ENCODE measurements at places on chromosomes 5 and 9.

GRCh38 chr5:40436535-40437237 lies 243.0 kb upstream of the PTGER4 start:
- DNase-seq = no peak

DNA sequence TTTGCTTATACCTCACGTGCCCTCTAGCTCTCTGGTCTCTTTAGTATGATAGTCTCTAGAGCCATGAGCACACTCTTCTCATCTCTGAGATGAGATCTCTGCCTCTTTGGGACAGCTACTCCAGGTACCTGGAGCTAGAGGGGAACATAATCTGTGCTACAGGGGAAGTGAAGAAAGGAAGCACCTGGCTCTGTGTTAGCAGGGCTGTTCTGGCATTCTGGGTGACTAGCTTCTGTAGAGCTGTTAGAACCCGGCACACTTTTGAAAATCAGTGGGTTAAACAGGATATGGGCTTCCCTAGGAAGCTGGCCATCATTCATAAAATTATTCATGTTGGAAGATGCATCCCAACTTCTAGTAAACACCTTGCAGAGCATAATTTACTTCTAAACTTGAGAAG lies 224.8 kb downstream of the MCTP1 start:
- DNase-seq = no peak

DNA sequence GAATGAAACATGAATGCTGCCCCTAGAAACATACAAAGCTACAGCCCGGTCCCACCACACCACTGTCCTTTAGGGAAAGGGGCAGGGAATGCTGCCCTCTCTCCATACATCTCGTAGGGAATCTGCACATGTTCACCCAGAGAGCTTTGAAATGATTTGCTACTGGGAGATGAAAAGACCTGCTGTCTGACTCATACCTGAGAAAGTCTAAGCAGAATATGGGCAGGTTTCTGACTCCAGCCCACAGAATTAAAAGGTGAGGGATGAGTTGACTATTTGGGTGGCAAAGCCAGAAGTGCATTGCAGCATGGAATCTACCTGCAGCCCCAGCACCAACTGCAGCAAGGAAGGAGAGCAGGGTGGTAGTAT lies 297.9 kb downstream of the TLE1 start:
- no peak for DNase-seq

- no peak for DNase-seq
Observed at GRCh38 chr5:37198061-37198460, 51.1 kb downstream of the CPLANE1 start.

DNA sequence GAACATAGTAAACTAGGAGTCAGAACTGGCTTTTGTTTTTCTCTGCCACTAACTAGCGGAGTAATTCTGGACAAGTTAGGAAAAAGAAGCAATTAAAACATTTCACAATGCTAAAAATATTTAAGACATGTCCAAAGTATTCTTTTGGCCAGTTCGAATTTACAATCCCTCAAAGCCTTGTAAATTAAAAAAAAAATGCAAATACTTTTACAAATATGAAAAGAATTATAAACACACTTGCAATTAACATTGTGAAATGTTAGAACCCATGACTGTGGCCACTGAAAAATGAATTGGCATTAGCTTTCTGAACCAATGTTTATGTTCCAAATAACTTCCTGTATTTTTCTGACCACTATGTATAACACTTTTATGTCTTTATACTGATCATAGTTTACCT lies 2.2 kb downstream of the RAD1 start:
- DNase-seq = no peak

- DNase-seq = no peak
Observed at GRCh38 chr9:119634006-119634405, 264.8 kb upstream of the BRINP1 start.

GRCh38 chr9:130701059-130702022 lies 7.8 kb downstream of the EXOSC2 start:
- DNase-seq = no peak

DNA sequence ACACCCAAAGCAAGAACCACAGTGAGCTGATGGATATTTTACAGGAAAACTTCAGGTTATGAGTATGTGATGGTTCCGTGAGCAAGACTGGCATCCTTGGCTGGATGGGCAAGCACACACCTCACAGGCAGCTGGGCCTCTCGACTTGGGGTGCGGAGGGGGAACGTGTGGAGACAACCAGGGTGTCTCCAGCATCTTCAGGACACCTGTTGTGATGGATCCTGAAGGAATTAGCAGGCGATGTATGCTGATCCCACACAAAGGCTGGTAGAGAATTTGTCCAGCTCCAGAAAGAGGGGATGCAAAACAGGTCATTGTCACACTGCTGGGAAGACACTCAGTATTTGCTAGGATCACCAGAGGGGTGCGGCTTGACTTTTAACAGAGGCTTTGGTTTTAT lies 42.7 kb downstream of the SECISBP2 start:
- no peak for DNase-seq

- DNase-seq = no peak
Observed at GRCh38 chr5:124504081-124504916, 242.1 kb downstream of the ZNF608 start.

DNA sequence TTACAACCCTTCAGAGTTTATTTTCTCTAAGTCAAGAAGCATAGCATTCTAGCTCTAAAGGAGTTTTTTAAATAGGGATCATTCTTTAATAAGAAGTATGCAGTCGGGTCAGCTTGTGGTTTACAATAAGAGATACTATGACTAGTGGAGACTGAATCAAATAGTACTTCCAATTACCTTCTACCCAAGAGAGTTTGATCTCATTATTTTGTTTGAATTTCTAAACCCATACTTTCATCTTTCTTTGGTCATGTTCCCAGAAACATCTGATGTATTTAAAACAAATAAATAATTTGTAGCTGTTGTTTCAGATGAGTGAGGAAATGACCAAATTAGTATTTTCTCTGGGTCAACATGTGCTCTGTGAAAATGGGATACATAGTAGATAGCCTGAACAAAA lies 160.2 kb upstream of the CDH6 start:
- no peak for DNase-seq

DNA sequence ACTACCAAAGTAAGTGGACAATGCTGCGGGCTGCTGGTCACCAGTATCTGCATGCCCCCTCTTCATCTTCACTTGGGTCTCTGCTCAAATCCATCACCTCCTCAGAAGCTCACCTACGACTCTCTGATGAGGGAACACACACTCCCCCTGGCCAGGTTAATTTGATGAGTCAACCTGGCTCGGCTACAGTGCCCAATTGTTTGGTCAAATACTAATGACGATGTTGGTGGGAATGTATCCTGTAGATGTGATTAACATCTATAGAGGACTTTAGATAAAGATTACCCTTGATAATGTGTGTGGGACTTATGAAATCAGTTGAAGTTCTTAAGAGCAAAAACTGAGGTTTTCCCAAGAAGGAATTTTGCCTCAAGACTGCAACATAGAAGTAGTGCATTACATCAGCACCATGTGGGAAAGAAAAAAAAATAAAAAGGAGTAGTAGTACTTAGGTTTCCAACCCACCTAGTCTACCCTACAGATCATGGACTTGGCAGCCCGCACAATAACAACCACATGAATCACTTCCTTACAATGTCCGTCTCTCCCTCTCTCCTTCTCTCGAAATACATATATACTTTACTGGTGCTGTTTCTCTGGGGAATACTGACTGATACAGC lies 467.3 kb downstream of the DNAH5 start:
- DNase-seq = no peak

DNA sequence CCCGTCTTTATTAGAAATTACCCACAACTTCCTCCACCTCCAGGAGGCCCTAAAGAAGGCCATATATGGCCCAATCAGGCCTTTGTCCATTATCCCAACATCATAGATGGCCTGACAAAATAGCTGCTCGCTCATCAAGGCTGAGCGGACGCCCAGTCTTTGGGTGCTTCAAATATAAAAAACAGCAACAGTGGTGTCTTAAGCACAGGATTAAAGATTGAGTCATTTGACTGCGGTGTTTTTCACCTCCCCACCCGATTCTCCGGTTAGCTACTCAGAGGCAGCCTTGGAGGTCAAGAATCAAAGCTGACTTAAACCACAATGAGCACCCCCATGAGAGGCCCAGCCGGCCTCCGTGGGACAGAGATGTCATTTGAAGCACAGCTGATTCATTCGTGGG lies 18.8 kb downstream of the S1PR3 start:
- no peak for DNase-seq

GRCh38 chr5:149228618-149229297 lies 42.9 kb upstream of the AFAP1L1 start:
- DNase-seq = no peak

DNA sequence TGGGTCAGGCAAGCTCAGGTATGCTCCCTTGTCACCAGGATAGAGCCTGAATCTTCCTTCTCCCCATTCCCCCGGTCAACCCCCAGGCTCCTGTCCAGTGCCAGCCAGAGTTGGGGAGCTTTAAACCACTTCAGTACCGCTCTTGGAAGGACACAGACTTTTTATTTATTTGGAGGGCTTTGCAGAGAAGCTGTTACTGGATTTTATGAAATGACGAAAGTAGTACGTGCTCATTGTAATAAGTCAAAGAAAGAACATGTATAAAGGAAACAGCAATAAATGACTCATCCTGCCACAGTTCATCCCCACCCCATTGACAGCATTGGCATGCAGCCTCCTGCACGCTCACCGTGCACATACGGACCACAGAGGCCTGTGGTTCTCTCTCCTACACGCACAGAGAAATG lies 230.3 kb downstream of the AUH start:
- no peak for DNase-seq

DNA sequence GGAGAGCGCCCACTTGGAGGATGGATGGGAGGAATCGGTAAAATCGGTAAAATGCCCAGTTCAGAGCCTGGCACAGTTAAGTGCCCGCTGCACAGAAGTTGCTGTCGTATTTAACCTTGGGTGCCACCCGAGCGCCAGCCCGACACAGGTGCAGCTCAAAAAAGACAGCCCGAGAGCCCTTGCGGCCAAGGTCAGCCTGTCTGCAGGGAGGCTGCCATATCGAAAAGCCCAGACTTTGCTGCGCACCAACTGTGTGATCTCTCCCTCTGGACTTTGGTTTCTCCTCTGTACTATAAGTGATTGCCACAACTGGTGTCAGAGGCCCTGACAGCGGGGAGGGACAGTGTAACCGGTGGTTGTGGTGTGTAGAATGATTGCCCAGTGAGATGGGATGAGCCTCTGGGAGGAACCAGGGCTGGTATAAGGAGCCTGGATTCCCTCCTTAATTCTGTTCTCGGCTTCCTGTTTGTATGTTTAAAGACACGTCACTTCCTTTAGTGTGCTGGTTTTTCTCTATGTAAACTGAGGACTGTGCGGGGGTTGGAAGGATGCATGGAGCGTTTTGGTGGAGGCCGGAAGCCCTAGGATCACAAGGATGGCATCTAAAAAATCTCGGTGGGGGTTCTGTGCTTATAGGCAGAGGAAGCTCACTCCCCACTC lies 792 bp downstream of the NTMT1 start:
- no peak for DNase-seq

DNA sequence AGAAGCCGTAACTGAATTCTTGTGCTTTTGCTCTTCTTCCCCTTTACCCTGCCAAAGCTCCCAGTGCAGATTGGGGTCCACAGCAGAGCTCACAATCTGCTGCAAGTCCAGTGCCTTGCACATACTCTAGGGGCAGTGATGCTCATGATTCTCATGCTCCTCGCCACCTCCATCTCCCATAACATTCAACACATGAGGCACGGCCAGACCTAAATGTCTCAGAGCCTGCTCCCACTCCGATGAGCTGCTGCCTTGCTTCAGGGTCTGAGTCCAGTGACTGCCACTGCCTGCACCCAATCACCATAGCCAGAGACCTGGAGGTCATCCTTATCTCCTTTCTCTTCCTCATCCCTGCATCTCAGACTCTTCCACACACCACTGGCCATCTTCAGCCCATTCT lies 10.5 kb downstream of the CSF1R start:
- no peak for DNase-seq

GRCh38 chr9:133875131-133875530 lies 117.0 kb downstream of the VAV2 start:
- DNase-seq = no peak

DNA sequence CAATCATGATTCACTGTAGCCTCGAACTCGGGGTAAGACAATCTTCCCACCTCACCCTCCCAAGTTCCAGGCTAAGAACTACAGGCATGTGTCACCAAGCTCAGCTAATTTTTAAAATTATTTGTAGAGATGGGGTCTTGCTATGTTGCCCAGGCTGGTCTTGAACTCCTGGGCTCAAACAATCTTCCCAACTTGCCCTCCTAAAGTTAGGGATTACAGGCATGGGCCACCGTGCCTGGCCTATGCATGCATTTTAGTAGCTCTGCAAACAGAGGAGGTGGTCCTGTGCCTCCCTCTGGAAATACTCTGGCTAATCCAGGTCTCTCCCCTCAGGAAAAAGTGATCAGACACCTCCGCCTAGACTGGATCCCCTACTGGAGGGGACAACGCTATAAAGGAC lies 21.5 kb upstream of the TRIM14 start:
- DNase-seq = no peak

DNA sequence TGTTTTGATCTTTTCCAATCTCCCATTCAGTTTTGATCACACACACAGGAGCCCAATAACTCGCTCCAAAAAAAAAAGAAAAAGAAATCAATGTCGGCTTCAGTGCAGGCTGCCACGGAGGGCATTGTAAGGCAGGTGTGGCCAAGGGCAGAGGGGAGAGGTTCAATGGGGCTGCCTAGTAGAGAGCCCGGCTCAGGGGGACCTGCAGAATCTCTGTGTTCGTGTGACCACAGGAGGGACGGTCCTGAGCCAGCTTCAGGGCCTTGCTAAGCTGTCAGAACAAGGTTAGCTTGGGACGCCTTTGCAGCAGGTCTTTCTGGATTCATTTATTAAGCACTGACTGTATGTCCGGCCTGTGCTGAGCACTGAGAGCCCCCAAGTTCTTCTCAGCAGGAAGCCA lies 22.2 kb downstream of the OLFM1 start:
- DNase-seq = no peak

- no peak for DNase-seq
Observed at GRCh38 chr5:155508673-155509072, 495.1 kb downstream of the KIF4B start.

GRCh38 chr5:86095092-86095491 lies 522.6 kb upstream of the COX7C start:
- DNase-seq = no peak

DNA sequence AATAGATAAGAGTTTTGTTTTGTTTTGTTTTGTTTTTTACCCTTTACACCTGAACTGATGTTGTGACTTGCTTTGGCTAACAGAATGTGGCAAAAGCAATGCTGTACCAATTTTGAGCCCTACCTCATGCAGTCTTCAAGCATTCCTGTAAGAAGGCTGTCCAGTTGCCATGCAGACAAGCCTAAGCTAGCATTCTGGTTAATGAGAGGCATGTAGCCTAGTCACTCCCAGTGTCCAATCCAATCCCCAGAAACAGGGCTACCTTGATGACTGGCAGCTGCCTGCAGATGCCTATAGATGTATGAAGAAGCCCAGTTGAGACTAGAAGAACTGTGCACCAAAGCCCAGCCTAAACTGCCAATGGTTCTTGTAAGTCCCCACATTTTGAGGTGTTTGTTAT lies 9.4 kb upstream of the EFNA5 start:
- no peak for DNase-seq

GRCh38 chr9:117290856-117291622 lies 123.8 kb downstream of the ASTN2 start:
- no peak for DNase-seq

All from cortex of kidney (tissue), 1 donor.